Activated CD8-positive, alpha-beta memory T cell treated with anti-CD3 and anti-CD28 coated beads for 48 hours (primary cell): ENCODE measurements at places on chromosomes 5 and 9.
A peak's percentile ranks its signal among the peaks of the same experiment; 100 is the strongest.

DNA sequence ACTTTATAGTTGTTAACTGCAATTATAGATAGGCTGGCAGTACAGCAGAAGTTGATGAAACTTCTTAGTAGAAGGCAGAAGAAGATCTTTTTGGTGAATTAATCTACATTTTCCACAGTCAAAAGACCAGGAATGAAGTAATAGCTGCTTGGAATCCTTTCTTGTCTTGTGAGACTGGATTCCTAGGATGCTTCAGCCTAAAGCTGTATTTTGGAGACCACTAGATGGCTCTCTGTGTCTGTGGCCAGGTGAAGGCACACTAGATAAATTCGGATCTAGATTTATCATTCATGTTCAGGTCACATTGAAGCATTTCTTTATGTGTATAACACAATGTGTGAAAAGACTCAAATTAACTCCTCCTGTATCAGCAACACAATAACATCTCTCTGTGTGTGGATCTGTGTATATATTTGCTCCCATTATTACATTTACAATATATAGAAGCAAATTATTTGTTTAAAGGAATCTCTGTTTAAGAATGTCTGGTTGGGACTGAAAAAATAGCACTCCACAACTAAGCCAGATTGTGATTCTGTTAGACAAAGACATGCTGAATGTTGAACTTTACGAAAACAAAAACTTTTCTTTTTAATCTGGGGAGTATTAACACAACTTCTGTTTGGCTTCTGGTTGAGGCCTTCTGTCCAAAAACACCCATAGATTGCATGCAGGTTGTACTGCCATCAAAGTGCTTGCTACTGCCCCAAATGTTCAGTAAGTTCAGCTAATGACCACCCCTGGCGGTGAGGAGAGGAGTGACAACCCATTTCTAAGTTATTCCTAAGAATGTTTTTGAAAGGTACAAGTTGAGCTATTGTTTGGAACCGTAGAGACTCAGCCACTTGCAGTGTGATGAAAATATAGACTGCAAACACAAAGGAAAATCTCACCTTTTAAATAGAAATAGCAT, 10.6 kb downstream of the GRIN3A start:
- no peak for DNase-seq

DNA sequence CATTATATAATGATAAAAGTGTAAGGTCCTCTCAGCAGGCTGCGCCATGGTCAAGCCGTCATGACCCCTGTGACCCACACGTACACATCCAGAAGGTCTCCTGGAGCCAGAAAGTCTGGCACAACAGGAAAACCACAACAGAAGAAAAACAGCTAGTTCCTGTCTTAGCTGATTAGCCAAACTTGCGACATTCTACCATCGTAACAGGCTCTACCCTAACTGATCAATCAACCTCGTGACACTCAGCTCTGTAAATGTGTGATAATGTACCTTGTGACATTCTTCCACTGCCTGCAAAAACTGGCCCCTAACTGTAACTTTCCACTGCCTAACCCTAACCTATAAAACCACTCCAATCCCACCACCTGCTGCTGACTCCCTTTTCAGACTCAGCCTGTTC, 316.4 kb upstream of the TUSC1 start:
- DNase-seq, result no peak

DNA sequence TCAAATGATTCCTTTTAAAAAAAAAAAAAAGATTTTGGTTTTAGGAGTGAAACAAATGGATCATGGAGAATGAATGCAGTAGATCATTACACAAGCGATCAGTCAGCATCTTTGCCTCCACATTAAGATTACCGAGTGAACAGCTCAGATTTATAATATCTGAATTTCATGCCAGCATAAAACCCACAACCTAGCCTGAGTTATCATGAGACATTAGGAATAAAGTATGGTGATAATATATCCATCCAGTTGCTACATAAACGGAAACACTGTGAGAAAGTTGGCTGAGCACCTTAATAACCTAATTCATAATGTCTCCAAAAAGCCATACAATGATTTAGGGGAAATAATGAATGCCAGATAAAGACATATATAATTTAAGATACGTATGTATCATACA, 553.1 kb upstream of the TUSC1 start:
- DNase-seq, result no peak

- no peak for DNase-seq
Observed at GRCh38 chr9:96139592-96140295, 162.2 kb downstream of the HSD17B3 start.

- no peak for DNase-seq
Observed at GRCh38 chr5:35066260-35066795, 18.6 kb upstream of the AGXT2 start.

DNA sequence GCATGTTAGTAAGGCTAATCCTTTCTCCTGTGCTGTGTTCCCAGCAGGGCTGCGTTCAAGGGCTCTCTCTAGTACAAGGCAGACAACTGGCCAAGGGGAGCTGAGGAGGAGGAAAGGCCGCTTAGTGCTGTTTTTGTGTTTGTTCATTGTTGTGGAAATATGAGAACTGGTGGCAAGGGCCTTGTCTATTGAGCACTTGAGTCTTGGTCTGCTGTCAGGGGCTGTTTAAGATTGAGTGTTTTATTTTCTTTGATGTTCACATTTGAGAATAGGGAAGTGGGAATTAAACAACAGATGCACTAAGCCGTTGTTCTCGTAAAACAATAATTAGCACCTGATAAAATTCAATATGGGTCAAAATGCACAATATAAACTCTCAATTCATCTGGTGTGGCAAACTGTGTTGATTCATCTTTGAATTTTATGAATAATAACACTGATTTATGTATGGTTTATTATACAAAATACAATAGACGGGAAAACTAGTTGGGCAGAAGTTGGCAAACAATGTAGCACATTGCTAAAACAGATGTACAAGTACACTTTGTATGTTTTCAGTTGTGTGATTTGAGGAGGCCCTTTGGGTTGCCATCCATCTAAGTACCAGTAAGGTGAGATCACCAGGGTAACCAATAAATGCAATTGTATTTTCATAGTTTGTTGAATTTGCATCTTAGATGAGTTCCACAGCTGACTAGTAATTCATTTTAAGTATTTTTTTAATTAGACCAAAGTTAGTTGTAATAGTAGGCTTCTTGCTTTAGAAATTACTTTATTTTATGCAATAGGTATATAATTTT, 97.6 kb upstream of the GRHPR start:
- no peak for DNase-seq

GRCh38 chr9:78064075-78064474, 32.5 kb upstream of the GNAQ start:
- no peak for DNase-seq

- DNase-seq, result no peak
Observed at GRCh38 chr5:128539038-128539429, 989 bp upstream of the FBN2 start.

DNA sequence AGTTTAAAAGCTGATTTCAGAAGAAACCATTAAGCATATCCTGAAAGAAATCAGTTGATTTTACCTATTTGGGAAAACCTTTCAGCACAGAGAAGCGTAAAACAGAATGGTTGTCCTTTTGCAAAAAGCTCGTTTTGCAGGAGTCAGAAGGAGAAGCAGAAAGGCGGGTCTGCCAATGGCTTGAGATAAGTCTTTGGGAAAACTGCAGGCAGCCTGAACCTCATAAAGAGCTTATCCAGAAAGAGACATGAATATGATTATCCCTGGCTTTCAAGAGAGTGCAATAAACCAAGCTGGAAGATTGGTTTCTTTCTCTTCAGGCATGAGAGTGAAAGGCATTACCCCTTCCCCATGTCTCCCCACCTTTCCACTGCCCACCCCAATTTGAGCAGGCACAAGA, 353.3 kb downstream of the ARHGEF28 start:
- no peak for DNase-seq

DNA sequence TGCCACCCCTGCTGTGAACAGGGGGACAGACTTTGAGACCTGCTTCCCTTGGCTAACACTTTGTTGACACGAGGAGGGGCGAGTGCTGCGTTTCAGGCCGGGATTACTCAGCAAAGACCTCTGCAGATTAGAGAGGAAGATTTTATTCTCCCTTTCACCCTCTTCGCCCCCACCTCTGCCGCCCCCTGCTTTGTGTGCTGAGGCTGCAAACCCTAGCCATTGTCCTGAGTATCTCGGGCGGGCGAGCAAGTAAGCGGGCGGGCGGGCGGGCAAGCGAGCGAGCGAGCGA, 6.0 kb downstream of the ISL1 start:
- no peak for DNase-seq

- DNase-seq, result no peak
Observed at GRCh38 chr9:134605351-134605965, 36.1 kb upstream of the COL5A1 start.

GRCh38 chr9:127910613-127911205, 6.1 kb downstream of the ST6GALNAC4 start:
- DNase-seq, result no peak

GRCh38 chr5:139468421-139468931, 2.3 kb upstream of the SMIM33 start:
- no peak for DNase-seq

GRCh38 chr5:121805911-121806310, 45.8 kb upstream of the FTMT start:
- DNase-seq, result no peak

- no peak for DNase-seq
Observed at GRCh38 chr5:102986074-102986473, 133.9 kb downstream of the GIN1 start.

- DNase-seq, result no peak
Observed at GRCh38 chr5:132405646-132406045, 36.1 kb downstream of the SLC22A5 start.

- DNase-seq, result no peak
Observed at GRCh38 chr9:133707065-133707762, 30.9 kb downstream of the SARDH start.

DNA sequence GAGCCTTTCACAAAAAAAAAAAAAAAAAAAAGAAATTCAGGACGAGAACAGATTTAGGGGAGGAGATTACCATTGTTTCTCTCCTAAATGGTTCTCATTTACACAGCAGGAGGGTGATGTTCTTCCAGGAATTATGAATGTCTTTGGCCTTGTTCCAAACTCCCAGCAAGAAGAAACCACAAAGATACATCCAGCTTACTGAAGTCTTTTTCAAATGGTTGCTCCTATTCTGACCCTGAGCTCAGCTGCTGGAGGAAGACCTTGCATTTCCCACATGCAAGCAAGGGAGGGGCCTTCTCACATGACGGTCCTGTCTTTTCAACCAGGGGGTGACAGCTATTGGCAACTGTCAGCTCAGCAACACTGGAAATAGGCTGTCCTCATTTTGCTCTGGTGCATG, 203.0 kb upstream of the VLDLR start:
- DNase-seq, result no peak

- DNase-seq, result no peak
Observed at GRCh38 chr5:103327893-103328292, 69.3 kb downstream of the MACIR start.

DNA sequence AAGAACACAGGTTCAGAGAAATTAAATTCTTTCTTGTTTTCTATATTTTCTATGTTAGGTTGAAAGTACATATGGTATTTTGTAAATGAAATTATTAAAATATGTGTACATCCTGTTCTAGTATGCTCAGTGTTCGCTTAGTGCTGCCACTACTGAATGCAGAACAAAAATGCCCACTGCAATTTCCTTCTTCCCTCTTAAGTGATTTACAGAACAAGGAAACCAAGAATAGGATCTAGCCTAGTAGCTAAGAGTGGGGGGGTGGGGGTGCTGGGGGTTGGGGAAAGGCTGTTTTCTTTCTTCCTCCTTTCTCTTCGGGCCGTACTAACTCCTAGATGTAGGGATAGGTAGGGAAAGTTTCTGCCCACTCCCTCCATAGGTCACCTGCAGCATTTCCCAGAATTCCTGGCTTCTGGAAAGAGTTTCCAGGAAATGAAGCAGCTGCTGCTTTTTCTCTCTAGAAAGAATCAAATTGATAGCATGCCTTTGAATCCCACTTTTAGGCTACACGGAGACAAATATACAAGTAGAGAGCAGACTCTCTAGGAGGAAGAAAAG, 15.7 kb downstream of the SPATA9 start:
- no peak for DNase-seq

DNA sequence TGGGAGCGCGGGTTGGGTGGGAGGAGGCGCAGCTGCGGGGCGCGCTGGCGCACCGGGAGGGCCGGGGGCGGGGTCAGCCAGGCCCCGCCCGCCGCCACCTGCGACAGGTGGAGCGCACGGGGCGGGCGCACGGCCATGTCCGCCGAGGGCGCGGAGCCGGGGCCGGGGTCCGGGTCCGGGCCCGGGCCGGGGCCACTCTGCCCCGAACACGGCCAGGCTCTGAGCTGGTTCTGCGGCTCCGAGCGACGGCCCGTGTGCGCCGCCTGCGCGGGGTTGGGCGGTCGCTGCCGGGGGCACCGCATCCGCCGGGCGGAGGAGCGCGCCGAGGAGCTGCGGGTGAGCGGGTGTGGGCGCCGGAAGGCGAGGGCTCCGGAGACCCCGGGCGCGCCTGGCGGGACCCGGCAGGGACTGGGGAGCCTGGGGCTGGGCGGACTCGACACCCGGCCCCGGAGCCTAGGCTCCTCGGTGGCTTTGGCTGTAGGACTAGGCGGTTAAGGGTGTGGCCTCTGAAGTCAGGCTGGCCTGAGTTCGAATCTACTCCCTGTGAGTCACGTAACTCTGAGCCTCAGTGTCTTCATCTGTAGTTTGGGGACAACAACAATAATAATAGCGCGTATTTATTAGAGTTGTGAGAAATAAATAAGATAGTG, at the start of gene BSPRY:
Gene BSPRY (plus strand): TSS at position 97 of the 650 bp plus-strand sequence. CDS start 39 bp downstream, at position 136.
- DNase-seq, result no peak

DNA sequence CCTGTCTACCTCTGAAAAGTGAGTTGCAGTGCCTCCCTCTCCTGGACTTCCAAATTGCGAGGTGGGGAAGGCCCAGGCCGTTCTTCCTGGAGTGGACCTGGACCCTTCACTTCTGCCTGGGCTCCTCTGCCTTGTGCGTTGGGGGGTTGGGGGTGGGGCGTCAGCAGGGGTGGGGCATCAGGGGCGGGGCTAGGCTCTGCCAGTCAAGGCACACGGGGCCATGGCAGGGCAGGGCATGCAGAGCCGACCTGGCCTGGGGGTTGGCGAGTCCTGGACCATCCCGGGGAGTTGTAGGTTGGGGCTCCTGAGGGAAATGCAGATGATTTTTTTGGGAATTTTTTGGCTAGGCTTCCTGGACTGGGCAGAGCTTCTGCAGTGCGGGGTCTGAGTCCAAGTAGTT, 87.1 kb downstream of the EHMT1 start:
- DNase-seq, result no peak

GRCh38 chr5:69265931-69266330, 31.2 kb downstream of the CDK7 start:
- DNase-seq, result no peak

- DNase-seq, result no peak
Observed at GRCh38 chr5:12125895-12126294, 221.6 kb upstream of the CTNND2 start.

DNA sequence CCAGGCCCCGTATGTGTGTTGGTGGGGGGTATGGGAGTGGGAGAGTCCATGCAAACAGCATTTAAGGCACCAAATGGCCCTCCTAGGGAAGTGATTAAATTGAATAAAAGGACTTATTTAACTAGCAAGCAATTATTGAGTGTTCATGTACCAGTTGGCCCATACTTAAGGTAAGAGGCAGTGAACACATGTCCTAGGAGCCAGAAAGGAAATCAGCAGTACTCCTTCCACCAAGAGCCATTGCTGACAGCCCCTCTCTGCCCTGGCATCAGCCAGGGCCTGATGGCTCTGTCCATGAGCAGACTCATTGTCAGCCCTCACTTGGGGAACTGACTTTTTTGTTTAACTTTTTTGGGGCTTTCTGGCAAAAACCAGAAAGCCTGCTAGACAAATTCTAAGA, 10.4 kb upstream of the SHROOM1 start:
- DNase-seq, result no peak

- peak; percentile 24 for DNase-seq
Observed at GRCh38 chr5:177111720-177112394, 21.7 kb upstream of the NSD1 start.
